ENCODE measurements at places on chromosomes 16 and 17.

DNA sequence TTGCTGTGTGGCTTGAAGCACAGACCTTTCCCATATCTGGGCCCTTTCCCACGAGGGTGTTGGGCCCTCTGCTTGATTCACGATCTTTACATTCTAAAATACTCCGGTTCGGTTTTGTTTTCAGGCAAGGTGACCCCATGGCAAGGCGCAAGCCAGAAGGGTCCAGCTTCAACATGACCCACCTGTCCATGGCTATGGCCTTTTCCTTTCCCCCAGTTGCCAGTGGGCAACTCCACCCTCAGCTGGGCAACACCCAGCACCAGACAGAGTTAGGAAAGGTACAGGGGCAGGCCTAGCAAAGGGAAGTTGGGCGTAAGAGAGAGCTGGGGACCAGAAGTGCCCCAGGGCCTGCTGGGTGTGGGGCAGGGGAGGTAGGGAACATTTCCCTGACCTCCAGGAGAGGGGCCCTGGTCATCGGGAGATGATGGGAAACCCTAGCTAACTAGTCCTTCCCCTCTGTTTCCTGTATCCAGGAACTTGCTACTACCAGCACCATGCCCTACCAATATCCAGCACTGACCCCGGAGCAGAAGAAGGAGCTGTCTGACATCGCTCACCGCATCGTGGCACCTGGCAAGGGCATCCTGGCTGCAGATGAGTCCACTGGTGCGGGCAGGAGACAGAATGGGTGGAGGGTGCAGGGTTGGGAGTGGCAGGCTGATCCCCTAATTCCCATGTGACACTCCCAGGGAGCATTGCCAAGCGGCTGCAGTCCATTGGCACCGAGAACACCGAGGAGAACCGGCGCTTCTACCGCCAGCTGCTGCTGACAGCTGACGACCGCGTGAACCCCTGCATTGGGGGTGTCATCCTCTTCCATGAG is 1.4 kb downstream of the ALDOA start:
- no peak for DNase-seq

GRCh38 chr16:14456793-14457481 is 173.1 kb downstream of the PARN start:
- DNase-seq: no peak

GRCh38 chr17:64130559-64131001 is 636 bp upstream of the ERN1 start:
- no peak for DNase-seq

- no peak for DNase-seq
Observed at GRCh38 chr17:32664936-32665583, 178.3 kb downstream of the CDK5R1 start.

- no peak for DNase-seq
Observed at GRCh38 chr17:14590459-14591250, 289.8 kb downstream of the HS3ST3B1 start.
